ENCODE measurements at places on chromosomes 2 and 18.

- no peak for DNase-seq
Observed at GRCh38 chr2:237132799-237133198, 47.1 kb downstream of the COPS8 start.

DNA sequence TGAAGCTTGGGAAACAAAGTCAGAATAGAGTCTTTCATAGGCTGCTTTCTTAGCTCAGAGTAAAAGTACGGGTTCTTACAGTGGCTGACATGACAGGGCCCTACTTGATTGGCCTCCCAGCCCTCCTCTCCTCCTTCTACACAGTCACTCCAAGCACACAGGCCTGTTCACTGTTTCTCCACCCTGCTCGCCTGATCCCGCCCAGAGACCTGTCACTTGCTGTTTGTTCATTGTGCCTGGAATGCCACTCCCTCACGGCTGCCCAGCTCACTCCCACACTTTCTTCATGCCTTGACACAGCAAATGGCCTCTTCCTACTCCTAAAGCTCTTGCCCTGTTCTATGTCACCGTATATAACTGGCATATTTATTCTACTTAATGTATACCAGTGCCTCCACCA is 104.8 kb downstream of the MAP4K4 start:
- no peak for DNase-seq

DNA sequence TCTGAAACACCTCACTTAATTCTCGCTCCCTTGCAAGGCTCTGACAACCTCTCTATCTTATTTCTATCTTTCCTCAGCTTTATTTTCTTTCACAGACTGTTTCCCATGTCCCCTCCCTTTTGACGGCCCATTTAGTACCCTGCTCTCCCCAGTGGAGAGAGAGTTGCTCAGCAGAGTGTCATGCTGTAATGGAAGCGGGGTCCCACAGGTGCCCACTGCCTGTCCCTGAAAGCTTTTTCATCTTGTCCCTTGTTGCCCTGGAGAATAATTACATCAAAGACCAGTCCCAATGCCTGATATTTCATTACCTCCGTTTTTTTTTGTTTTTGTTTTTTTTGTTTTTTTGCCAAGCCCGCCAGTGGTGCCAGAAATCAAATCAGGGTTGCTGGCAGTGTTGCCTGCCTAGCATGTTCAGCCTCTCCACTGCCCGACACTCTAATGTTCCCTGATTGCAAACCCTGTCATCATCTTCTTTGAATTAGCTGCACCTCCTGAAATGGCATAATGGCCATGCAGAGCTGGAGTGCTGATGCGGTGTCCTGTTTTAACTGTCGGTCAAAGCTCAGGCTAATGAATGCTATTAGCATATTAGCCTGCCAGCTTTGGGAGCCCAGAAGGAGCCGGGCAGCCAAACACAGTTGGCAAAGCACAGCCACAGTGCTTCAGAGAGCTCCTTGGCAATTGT is 71.2 kb upstream of the CAVIN2 start:
- no peak for DNase-seq

DNA sequence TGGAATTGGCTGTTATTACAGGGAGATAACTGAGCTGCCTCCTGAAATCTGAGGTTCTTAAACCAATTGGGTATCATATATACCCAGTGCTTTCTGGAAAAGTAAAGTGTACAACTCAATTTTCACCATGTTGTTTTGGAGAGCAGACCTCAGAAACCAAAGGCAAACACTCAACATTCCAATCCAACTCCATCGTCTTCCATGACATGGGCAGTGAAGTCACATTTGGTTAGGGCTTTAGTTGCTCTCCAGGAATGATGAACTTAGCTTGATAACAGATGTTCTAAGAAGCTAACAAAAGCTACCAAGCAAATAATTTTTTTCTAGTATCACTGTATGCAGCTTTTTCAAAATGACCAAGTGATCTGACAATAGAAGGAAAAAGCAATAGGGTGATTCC is 107.0 kb upstream of the SLC35G4 start:
- no peak for DNase-seq

GRCh38 chr2:60504049-60504448 is 49.4 kb downstream of the BCL11A start:
- no peak for DNase-seq

DNA sequence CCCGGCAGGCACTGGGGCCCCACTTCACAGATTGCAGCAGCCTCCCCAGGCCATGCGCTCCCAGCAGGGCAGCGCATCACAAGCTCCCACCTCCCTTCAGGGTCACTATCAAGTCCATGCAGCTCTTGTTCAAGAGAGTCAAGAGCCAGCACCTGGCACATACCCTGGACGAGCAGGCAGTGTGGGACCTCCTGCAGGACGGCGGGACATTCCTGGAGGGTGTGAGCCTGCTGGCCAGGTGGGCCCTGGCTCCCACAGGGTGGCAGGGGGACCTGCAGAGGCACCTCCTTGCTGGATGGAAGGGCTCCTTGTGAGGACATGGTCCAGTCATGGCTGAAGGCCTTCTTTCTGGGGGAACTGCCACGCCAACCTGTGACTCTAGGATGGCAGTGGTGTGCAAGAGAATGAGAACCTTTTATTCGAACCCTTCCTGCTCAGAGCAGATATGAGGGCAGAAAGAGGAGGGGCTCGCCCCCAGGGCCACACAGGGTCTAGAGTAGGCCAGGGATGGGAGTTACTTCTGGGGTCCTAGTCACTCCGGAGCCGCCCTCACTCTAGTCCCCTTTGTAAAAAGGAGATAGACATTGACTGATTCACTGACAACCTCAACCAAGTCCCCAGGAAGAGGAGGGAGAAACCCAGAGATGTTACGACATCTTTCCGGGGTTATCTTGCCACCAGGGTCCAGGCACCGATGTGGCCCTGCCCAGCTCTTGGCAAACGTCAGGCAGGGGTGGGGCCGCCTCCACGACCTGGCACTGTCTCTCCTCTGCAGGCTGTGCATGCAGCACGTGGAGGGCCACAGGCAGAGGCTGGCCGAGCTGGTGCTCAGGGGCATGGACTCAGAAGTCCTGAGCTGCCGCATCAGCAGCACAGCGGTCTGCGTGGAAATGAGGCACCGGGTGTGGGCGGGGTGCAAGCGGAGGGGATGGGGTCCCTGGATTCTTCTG is 31.3 kb downstream of the HJURP start:
- DNase-seq, result no peak

DNA sequence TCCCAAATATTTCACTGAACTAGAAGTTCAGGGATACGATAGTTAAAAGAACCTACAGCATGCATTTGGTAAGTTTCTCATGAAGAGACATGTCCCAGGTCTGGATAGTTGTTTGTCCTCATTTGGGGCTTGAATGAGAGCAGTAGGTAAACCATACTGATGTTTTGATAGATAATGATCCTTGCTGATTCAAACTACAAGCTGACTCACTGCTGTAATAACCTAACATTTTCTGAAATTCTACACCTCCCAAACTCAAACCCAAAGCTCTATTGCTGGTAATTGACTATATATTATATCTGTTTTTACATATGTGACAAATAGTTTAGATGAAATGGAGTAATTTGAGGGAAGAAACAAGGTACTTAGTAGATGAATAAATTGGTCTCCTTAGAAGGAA is 154.1 kb upstream of the BOD1L2 start:
- no peak for DNase-seq

GRCh38 chr2:173493874-173494273 is 139.2 kb downstream of the CDCA7 start:
- no peak for DNase-seq

DNA sequence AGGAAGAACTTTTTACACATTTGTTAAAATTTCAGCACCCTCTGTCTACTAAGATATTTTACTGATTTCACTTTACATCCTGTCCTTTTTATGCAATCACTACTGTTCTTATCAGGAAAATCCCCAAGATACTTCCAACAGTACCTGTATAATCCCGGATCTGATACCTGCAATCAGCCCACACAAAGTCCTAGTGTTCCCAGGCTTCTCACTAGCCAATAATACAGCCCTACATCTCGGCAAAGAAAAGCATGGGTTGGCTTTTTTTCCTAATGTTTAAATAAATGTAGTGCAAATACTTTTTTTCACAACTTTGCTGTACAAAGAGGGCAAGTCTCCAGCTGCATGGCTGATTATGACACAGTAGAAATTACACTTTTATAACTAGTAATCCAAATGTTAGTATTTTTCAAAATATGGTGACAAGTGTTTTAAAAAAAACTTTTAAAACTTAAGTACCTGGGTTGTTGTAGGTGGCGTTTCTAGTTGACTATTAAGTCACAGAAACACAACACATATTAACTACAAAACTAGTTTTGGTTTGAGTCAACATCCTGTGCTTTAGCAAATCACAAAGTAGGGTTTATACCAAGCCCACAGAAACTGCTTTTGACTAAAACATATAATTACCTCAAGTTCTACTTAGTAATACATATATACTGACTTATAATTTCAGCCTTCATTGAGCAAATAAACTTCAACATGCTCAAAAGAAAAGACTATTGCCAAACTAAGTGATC is 19.5 kb downstream of the CNOT11 start:
- DNase-seq, result no peak

- DNase-seq, result no peak
Observed at GRCh38 chr2:237012004-237012403, 73.7 kb upstream of the COPS8 start.

- DNase-seq, result no peak
Observed at GRCh38 chr2:121102941-121103340, 182.1 kb downstream of the TFCP2L1 start.

DNA sequence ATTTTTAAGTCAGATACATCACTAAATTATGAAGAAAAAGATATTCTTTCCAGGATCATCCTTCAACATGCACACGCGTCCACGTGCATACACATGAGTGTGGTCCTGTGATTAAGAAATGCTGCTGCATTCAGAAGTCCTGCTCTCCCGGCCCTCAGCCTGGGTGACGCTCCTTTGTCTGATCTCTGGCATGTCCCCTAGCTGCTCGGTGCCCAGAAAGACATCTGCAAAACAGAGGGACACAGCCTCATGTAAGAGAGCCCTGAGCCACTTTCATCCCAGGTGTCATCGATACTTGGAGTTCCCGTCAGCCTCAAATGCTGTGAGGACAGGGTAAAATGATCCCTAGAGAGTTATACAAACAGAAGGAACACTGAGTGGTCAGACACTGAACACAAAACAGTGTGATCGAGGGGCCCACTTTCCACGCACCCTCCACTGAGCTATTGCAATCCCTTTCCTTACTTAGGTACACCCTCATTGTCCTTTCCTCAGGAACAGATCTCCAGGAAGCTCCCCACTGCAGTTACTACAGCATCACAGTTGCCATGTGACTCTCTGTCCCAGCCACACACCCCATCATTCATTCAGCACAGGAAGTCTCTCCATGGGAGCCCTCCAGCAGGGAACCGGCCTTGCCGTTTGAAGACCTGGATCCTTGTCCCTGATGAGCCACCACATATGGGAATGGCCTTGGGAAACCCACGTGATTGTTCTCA is 32.1 kb downstream of the CRACDL start:
- no peak for DNase-seq

GRCh38 chr2:240857039-240858008 is 11.3 kb upstream of the AGXT start:
- no peak for DNase-seq

DNA sequence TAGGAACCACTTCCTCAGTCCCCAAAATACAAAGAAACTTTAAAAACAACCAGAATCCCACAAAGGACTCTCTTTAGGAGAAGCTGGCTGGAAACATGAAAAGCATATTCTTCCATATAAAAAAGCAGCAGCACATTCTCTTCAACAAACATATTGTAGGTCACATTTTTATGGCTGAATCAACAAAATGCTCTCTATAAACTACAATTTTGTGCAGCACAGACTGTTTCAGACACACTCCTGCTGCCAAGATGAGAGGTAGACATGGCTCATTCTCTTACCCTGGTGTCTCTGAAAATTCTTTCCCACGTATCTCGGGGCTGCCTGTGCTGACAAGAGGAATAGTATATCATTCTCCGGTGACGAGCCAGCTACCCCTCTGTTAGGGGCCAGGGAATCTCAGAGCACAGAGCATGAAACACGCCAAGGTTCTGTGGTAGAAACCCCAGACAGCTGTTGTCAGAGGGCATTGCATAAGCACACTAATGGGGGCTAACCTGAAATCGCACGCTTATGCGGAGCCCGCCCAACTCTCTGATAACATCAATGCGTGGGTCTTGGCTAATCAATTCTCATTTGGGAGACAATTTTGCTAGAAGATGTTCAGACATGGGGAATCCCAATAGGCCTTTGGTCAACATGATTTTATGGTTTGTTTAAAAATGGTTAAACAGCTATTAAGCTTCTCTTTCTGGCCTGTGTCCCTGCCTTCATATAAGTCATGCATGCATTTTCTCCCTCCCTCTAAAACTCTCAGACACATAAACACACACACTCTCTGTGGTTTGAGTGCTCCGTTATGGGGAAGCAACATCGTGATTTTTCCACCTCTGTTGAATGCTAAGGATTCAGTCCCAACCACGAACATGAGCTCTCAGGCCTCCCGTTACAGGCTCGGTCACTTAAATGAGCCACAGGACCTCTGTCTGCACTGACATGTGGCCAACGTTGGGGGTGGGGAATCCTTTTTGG is 177.5 kb downstream of the INO80D start:
- DNase-seq, result no peak

GRCh38 chr2:68769586-68770270 is 35.1 kb downstream of the ARHGAP25 start:
- no peak for DNase-seq

GRCh38 chr18:62939433-62939832 is 224.1 kb downstream of the PHLPP1 start:
- DNase-seq, result no peak

- no peak for DNase-seq
Observed at GRCh38 chr2:99648178-99648844, 158.5 kb upstream of the REV1 start.

- no peak for DNase-seq
Observed at GRCh38 chr18:63476668-63477067, at the start of gene SERPINB5. SERPINB5 (plus strand) TSS chr18:63476958; CDS start chr18:63484429, 7,471 bp downstream.

DNA sequence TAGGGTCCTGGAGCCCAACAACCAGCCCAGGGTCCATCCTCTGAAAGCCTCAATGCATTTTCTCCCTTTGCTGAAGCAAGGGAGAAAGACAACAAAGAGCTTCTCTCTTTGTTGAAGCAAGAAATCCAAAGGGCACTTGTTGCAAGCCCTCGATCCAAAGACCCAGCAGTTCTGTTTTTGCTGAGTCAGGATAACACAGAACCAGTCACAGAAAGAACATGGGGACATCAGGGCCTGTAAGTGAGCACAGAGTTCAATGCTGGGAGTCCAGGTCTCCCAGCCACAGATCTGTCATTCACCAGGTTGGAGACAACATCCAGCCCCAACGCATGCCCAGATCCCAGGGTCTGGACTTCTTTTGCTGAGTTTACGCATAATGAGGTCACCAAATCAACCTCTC is 315.8 kb upstream of the KLHL29 start:
- DNase-seq, result no peak

- no peak for DNase-seq
Observed at GRCh38 chr2:174774886-174775285, 10.6 kb upstream of the CHRNA1 start.

GRCh38 chr2:191783416-191783815 is 63.5 kb downstream of the CAVIN2 start:
- DNase-seq, result no peak
